ENCODE measurements at places on chromosomes 3 and 15. TPM values are rescaled to one million over a fixed set of nuclear protein-coding genes. Genes with fewer than 3 reads are reported as not detected.

GRCh38 chr3:155034786-155035185 is 45.3 kb upstream of the MME start:
- H3K4me1 ChIP-seq = no peaks in the 10 kb centered on the region
- no peak for DNase-seq
- no peak overlapping the region for H3K4me3 ChIP-seq

The UPK1B gene
- not detected for polyA plus RNA-seq

GRCh38 chr15:52783191-52783829 is 6.8 kb downstream of the ONECUT1 start:
- H3K4me1 ChIP-seq = no peaks in the 10 kb centered on the region
- no peak for DNase-seq
- no peak overlapping the region for H3K27ac ChIP-seq
- H3K27me3 ChIP-seq = peaks cover 85% of the 10 kb centered on the region
- no peaks in the 10 kb centered on the region for H3K36me3 ChIP-seq
- no peak overlapping the region for H3K4me3 ChIP-seq

The STAC gene
- polyA plus RNA-seq = 25.0 TPM

DNA sequence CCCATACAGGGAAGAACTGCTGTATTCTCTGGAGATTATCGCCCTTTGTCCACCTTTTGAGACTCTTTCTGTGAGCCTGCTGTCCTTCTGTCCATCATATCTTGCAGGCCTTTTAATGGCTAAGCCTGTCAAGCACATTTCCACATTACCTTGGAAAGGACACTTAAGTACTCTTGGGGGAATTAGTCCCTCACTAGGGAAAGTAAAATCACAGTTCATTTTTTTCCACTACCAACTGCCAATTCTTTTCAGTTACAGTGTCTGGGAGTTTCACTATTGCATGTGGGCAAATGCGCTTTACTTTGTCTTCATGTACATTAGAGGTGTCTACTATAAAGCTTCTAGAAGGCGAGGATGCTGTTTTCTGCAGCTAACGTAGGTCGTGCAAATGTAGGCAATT is 242.1 kb downstream of the NSUN3 start:
- no peaks in the 10 kb centered on the region for H3K36me3 ChIP-seq
- H3K27me3 ChIP-seq = no peaks in the 10 kb centered on the region
- H3K4me3 ChIP-seq = no peak overlapping the region

- no peaks in the 10 kb centered on the region for H3K27me3 ChIP-seq
- H3K4me1 ChIP-seq = peaks cover 17% of the 10 kb centered on the region
- no peak overlapping the region for H3K4me3 ChIP-seq
- H3K36me3 ChIP-seq = no peaks in the 10 kb centered on the region
Observed at GRCh38 chr15:39661776-39662175, 80.9 kb downstream of the THBS1 start.

The A4GNT gene
- not detected for polyA plus RNA-seq

- H3K4me3 ChIP-seq = no peak overlapping the region
- no peaks in the 10 kb centered on the region for H3K36me3 ChIP-seq
- H3K4me1 ChIP-seq = peaks cover 2% of the 10 kb centered on the region
- DNase-seq = no peak
- no peaks in the 10 kb centered on the region for H3K27me3 ChIP-seq
Observed at GRCh38 chr15:58453931-58454793, 22.4 kb downstream of the LIPC start.

DNA sequence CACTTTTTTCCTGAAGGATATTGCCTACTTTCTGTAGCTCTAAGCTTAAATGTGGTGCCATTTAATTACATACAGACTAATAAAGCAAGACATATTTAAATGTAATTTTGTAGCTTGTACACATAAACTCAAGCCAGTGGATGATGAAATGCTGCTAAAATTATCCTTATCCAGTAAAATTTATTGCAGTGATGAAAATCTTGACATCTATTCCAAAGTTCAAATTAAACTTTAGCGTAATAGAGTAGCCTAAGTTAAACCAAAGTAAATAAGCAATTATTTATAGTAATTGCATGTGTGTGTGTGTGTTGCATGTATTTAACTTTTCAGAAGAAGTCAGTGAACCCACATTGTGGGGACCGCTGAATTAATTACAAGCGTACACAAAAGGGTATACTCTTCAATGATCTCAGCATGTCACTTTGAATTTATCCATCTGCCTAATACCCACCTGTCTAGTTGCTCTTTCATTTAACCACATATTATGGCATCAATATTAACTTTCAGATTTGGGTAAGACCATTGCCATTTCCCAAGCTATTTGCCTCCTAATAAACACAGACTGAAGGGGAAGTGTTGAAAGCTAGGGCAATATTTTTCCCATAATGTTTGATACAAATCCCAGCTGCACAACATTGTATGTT is 85.0 kb downstream of the MECOM start:
- no peak overlapping the region for H3K27ac ChIP-seq
- H3K27me3 ChIP-seq = no peaks in the 10 kb centered on the region
- H3K4me1 ChIP-seq = peaks cover 8% of the 10 kb centered on the region
- H3K36me3 ChIP-seq = no peaks in the 10 kb centered on the region
- DNase-seq = no peak
